ENCODE measurements at places on chromosomes 16 and 17.

- DNase-seq = no peak
Observed at GRCh38 chr17:36941265-36942010, 4.2 kb downstream of the LHX1 start.

DNA sequence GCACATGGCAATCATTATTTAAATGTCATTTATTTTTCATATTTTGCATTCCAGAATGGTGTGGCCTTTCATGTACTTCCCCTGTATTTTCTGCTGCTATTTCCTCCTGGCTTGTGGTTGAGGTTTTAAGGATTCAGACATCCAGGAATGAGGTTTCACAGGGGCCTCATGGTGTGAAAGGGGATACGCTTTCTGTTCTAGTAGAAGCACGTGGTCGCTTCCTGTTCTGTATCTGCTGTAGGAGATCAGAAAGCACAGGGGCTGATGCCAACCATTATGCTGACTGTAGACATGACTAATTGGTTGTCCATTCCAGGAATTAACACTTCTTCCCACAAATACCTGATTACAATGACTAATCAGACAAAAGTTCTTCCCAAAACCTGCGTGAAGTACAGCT lies 405.9 kb downstream of the SHISA9 start:
- no peak for DNase-seq

- no peak for DNase-seq
Observed at GRCh38 chr16:26396511-26397235, 670.1 kb upstream of the C16orf82 start.

GRCh38 chr17:22704674-22705073 lies 1012.4 kb downstream of the KCNJ18 start:
- DNase-seq = no peak

DNA sequence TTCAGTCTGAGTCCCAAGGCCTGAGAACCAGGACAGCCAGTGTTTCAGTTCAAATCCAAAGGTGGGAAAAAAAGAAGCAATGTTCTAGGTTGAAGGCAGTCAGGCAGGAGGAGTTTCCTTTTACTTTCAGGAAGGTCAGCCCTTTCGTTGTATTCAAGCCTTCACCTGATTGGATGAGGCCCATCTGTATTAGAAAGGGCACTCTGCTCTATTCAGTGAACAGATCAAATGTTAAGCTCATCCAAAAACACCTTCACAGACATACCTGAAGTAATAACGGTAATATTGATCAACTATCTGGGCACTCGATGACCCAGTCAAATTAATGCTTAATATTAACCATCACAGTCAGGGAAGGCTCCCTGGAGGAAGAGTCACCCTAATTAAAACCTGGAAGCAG lies 60.9 kb downstream of the IRX5 start:
- no peak for DNase-seq

DNA sequence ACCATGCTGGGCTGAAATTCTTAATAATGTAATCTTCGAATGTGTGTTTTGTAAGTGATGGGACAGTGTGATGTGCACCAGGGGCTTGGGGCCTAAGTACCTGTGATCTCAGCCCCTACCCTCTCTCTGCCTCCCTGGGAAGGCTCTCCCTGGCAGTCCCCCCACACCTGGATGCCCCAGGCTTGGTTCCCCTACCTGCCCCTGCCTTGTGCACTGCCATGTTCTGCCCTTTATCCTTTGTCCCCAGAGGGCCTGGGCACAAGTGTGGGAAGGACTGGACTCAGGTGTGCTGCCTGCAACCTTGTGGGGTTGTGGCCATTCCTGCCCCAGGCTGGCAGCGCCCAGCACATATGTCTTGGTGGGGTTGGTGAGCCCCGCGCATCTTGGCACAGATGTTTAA lies 55.4 kb upstream of the CREBBP start:
- no peak for DNase-seq
